ENCODE measurements at places on chromosomes 5 and 9. TPM values are rescaled to one million over a fixed set of nuclear protein-coding genes. Genes with fewer than 3 reads are reported as not detected.

DNA sequence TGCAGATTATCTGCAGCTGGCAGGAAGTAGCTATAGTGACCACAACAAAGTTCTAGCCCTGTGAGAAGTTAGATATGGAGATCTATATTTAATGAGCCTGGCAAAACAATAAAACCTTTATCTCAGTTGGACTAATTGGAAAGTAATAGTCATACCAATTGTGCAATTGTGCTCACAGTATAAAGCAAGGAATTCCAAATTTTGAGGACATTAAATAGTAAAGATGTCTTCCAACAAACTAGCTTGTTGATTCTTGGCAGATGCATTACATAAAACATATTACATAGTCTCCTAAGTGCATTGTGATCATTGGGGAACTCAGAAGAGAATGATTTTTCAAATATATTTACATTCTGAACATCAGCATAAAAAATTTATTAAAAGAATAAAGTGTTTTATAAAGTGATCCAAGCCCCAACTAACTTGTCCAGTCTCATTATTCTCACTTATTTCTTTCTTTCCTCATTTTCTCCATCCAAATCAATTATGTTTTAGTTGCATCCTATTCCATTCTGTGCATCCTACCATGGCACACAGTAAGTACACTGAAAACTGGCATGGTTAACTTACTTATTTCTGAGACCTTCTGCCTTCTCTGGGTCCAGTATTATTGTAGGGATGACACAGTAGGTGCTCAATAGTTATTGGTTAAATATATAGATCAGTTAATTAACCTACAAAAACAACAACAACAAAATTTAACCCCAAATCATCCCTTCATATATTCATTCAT, 977.2 kb upstream of the NUDT12 start:
- DNase-seq = peak; percentile 25

GRCh38 chr9:126449725-126450667, 123.4 kb downstream of the MVB12B start:
- DNase-seq = no peak

GRCh38 chr5:89847743-89848142, 561.8 kb downstream of the CETN3 start:
- DNase-seq = peak; percentile 75

DNA sequence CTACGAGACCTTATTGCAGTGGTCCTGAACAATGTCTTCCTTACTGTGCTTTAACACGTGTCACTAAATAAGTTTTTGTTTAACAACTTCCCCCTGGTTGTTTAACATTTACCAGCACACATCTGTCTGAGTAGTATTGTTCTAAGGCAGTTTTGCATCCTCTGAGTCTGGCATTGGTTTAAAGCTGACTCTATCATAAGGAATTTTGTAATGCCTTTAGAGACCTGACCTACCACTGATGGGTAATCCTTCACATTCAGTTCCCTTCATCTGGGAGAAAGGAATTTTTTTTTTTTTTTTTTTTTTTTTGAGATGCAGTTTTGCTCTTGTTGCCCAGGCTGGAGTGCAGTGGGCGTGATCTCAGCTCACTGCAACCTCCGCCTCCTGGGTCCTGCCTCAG, 20.0 kb upstream of the PCAT7 start:
- DNase-seq = no peak

DNA sequence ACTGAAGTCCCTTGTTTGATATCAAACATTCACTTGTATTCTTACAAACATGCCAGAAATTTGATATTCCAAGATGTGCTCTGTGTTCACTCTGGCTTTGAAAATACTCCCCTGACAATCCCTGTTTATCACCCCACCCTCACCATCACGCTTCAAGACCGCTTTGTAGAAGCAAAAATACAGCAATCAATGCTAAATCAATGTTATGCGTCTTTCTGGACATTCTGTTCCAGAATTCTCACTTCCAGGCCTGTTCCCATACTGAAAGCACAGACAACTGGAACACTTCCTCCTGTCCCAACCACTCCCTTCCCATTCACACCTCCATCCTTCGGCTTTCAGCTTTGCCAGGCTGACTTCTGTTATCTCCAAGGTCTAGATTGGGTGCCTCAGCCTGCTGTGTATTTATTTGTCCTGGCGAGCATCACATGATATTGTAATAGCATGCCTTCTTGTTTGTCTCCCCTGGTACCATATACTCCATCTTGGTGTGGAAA, 72.8 kb downstream of the SNCAIP start:
- no peak for DNase-seq

DNA sequence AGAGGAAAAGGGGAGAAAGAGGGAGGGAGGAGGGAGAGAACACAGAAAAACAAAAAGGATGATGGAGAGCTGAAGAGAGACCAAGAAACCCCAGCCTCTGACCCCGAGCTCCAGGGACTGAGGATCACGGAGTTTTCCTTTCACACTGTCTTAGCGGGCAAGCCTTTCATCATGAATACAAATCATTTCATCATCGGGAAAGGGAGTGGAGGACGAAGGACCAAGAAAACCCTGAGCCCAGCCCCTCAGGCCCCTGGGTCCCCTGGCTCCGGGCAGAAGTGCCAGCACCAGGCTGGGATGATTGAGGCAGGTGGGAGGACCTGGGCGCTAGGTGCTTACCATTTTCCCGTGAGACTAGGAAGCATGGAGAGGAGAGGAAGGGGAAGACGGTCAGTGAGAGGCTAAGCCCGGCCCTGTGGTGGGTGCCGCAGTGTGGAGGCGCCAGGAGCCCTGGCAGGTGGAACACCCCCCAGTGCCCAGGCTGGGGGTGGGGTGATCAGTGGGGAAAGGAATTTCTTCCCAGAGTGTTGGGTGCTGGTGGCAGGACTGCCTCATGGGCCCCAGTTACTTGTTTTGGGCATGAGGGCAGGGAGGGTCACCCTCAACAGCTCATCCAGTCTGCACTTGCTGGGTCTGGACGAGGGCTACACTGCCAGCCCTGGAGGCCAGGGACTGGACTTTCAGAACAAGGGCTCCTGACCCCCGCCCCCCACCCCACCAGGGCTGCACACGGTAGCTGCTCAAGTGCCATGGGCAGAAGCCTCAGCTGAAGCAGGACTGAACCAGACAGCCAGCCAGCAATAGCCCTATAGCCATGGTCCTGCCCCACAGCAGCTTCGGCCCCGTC, 49.0 kb upstream of the SARDH start:
- no peak for DNase-seq

- DNase-seq = no peak
These were observed 97.2 kb downstream of the SPOCK1 start for GRCh38 chr5:137401946-137402345.

GRCh38 chr5:73851471-73852181, 225.6 kb downstream of the ARHGEF28 start:
- DNase-seq = no peak

DNA sequence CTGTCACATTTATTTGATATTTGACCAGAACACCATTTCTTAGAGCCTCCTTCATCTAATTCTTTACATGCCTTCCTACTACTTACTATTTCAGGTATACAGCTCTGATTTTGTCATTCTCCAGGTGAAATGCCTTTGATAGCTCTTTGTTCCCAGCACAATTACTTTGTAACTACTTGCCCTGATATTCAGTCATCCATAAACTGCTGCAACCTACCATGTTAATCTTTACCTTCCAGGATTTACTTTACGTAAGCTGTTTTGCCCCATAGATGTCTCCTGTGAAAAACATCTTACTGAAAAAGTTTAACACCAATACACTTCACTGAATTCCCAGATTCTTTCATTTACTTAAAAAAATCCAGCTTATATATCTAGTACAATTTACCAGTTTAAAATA, 443.8 kb upstream of the CYLC2 start:
- no peak for DNase-seq

DNA sequence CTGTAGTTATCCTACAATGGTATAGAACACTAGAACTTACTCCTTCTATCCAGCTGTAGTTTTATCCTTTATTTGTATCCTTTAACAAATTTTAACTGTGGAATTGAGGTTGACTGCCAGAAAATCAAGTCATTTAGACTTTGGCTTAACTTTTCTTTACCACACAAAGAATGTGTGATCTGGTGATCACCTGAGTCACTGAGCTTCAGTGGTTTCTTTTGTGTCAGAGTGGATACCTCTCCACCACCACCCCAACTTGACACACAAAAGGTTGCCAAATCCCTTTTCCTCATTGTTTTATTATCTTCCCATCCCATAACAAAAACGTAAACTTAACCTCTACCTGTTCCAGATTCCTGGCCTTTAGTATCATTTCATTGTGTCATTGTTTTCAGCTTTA, 5.5 kb downstream of the OTULIN start:
- peak; percentile 84 for DNase-seq

DNA sequence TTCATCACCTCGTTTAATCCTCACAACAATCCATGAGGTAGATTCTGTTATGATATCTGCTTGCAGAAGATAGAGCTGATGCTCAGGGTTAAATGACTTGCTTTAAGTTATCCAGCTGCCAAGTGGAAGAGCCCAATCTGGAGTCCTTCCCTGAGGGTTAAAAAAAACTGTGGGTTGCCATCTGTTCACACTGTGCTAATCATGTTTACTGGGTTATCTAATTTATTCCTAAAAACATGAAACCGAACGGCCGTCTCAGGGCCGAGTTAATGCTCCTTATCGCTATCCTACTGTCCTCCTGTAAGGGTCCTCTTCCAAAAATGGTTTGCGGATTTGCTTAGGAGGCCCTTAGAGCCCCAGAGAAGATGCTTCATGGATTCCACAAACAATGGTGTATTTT, 153.3 kb downstream of the YIPF5 start:
- DNase-seq = no peak

GRCh38 chr5:71988808-71989207, 118.5 kb upstream of the MAP1B start:
- no peak for DNase-seq

GRCh38 chr9:113528088-113528487, 64.6 kb downstream of the RGS3 start:
- DNase-seq = no peak

DNA sequence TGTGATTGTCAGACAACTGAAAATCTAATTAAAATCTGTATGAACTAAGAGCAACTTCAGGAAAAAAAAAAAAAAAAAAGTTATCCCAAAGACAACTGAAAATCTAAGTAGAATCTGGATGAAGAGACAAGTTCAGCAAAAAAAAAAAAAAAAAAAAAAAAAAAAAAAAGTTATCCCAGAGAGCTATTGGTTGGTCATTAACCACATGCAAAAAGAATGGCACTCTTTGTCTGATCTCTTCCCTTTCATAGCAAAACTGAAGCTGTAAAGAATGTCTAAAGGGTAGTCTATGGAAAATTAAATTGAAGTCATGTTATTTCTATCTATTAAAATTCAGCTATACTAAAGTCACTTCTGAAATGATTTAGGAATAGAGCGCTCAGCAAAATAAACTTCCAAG, 32.9 kb downstream of the STRBP start:
- no peak for DNase-seq

DNA sequence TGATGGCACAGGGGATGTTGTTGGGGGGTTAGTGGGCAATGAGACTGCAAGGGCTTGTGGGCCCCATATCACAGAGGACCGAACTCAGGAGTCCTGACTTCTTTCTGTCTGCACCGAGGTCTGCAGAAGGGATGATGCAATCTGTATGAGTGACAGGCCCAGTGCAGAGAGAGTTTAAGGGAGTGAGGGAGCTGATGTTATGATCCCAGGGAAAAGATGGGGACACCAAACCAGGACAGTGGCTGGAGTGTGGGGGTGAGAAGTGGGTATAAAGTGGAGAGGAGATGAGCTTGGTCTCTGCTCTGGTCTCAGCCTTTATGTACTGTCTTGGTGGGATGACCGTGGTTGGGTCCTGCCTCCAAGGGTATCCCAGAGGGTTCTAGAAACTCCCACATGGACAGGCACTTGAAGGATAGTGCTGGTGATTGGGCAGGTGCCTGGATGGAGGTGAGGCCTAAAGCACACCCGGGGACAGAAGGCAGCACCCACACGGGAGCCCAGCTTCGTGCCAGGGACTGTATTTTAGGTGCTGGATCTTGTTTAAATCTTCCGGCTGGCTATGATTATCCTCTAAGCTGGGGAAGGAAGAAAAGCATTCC, 21.9 kb downstream of the GSN start:
- no peak for DNase-seq

The NR5A1 gene
- total RNA-seq = 0.26 TPM

The RFESD gene
- 0.87 TPM for total RNA-seq
